Activated naive CD8-positive, alpha-beta T cell treated with anti-CD3 and anti-CD28 coated beads, Interleukin-2, amount 10 ng/mL, durations not matched to agents 7 days and 5 days (primary cell): ENCODE measurements at places on chromosomes 11 and 22. TPM values are rescaled to one million over a fixed set of nuclear protein-coding genes. Genes with fewer than 3 reads are reported as not detected.
A peak's percentile ranks its signal among the peaks of the same experiment; 100 is the strongest.

The TEX12 gene
- not detected for total RNA-seq

The LRP4 gene
- not detected for total RNA-seq

The TMEM86A gene
- total RNA-seq = 1.4 TPM

The OR4A16 gene
- not detected for total RNA-seq

The APOBEC3H gene
- total RNA-seq = 75.5 TPM

The GLB1L3 gene
- 6.1 TPM for total RNA-seq

The SCUBE1 gene
- total RNA-seq = 0.03 TPM

The DDX25 gene
- total RNA-seq = not detected

The OR5T1 gene
- total RNA-seq = not detected

The ALDH3B1 gene
- 0.61 TPM for total RNA-seq

The CYTH4 gene
- 149 TPM for total RNA-seq

DNA sequence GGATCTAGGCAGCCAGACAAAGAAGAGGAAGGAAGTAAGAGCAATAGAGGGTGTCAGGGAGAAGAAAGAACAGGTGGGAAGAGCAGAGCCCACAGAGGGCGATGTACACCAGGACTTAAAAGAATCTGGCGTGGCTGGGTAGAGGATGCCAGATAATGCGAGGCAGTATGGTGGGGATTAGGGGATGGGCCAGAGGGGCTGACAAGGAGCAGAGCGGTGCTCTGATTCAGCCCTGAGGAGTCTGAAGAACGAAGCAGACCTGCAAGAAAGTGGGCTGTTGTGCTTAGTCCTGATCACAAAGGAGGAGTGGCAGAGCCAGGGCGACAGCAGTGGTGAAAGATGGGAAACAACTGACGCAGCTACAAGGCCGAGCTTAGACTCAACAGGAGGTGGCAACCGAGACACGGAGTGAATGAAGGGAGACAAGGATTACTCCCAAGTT lies 163.7 kb downstream of the LARGE1 start:
- no peaks in the 10 kb centered on the region for H3K36me3 ChIP-seq
- H3K27ac ChIP-seq = no peak overlapping the region
- no peaks in the 10 kb centered on the region for H3K27me3 ChIP-seq
- H3K4me3 ChIP-seq = no peak overlapping the region
- no peaks in the 10 kb centered on the region for H3K4me1 ChIP-seq
- no peak for DNase-seq

DNA sequence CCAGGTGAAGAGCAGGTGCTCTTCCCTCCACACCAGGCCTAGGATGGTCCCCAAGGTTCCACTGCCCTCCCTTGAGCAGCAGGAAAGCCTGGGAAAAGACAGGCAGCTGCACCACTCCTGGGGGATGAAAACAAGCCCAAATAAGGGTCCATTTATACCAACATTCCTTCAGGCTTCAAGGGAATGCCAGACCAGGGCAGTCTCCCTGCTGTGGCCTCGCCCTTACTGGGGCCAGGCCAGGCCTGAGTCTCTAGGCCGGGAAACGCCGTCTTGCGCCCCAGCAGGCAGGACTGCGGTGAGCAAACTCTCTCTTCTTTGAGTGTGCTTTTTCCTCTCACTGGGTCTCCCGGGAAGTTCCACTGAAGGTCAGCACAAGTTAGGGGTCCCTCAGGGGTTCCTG lies 443.5 kb downstream of the SOX6 start:
- no peak overlapping the region for H3K4me3 ChIP-seq
- no peaks in the 10 kb centered on the region for H3K27me3 ChIP-seq
- H3K36me3 ChIP-seq = no peaks in the 10 kb centered on the region

DNA sequence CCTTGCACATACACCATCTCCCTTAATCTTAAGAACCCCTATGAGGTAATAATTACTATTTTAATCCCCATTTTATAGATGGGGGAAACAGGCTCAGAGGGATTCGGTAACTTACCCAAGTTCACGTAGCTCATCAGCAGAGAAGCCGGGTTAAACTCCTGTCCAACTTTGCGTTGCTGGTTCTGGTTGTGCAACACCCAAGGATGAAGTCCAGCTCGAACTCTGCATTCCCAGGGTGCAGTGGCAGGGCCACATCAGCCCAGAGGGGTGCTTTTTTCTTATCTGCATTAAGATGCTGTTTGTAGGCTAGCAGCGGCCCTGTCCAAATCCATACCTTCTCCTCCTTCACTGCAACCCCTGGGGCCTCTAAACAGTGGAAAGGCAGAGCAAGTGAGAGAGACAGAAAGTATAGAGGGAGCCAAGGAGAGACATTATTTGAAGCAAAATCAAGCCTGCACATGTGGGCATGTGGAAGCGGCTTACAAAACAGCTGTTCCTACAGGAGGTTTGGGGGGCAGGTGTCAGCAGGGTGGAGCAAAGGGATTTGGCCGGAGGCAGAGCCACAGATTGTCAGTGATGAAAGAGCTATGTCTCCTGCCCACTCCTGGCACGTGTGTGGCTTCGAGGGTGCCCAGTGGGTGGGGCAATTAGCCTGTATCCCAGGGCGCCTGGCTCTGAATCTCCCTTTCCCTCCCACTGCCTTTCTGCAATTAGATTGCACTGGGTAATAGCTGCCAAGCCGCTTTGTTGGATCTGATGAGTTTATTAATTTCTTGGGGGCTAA lies 129.5 kb upstream of the TBCEL start:
- H3K4me3 ChIP-seq = no peak overlapping the region
- DNase-seq = no peak
- H3K27me3 ChIP-seq = peaks cover 8% of the 10 kb centered on the region
- no peak overlapping the region for H3K27ac ChIP-seq

GRCh38 chr11:34308049-34308912 lies 49.5 kb downstream of the ABTB2 start:
- no peak overlapping the region for H3K27ac ChIP-seq
- H3K36me3 ChIP-seq = no peaks in the 10 kb centered on the region
- H3K4me3 ChIP-seq = no peak overlapping the region
- DNase-seq = no peak

GRCh38 chr11:9758637-9759518 lies 95.0 kb downstream of the SWAP70 start:
- peaks cover 29% of the 10 kb centered on the region for H3K4me1 ChIP-seq
- peak overlapping the region; percentile 65 for H3K4me3 ChIP-seq
- H3K27ac ChIP-seq = peak overlapping the region; percentile 75
- peak; percentile 73 for DNase-seq
- no peaks in the 10 kb centered on the region for H3K27me3 ChIP-seq
- H3K36me3 ChIP-seq = no peaks in the 10 kb centered on the region

DNA sequence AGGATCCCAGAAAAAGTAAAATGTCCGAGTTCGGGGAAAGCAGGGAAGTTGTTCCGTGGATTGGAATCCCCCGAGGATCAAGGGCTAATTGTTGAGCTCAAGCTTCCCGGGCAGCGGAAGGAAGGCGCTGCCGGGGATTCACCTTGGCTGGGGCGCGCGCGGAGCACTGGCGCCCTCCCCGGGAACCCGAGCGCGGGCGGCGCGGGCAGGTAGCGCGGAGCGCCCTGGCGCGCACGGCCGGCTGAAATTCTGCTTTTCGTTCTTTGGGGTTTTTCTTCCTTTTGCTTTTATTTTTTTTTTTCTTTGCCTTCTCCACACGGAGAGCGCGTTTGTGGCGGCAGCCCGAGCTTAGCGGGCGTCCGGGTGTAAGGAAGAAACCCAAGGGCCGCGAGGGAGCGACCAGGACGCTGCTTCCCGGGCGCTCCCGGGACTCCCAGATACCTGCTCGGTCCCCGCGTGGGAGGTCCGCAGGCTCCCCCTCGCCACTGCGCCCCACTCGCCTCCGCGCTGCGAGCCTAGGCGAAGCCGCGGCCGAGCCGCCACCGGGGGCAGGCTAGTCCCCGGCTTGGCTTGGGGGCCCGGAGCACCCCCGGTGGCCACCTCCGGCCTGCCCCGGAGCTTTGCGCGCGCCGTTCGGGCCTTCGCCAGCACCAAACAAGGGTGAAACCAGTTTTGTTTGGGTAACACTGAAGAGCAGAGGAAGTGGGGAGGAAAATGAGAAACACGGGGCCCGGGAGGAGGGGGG lies 4.8 kb upstream of the IGF2 start:
- H3K36me3 ChIP-seq = no peaks in the 10 kb centered on the region
- H3K4me1 ChIP-seq = peaks cover 2% of the 10 kb centered on the region
- H3K27ac ChIP-seq = no peak overlapping the region
- H3K27me3 ChIP-seq = peaks cover 70% of the 10 kb centered on the region
- DNase-seq = no peak

- H3K4me1 ChIP-seq = no peaks in the 10 kb centered on the region
- H3K27me3 ChIP-seq = peaks cover 26% of the 10 kb centered on the region
- no peak overlapping the region for H3K27ac ChIP-seq
- DNase-seq = no peak
- H3K4me3 ChIP-seq = no peak overlapping the region
Observed at GRCh38 chr11:66013762-66014100, 1.9 kb downstream of the CST6 start.

- no peak overlapping the region for H3K4me3 ChIP-seq
- H3K4me1 ChIP-seq = no peaks in the 10 kb centered on the region
- H3K27me3 ChIP-seq = peaks cover 7% of the 10 kb centered on the region
Observed at GRCh38 chr22:45895436-45896152, 81.4 kb downstream of the WNT7B start.

GRCh38 chr22:46974077-46974476 lies 211.6 kb downstream of the TBC1D22A start:
- no peak overlapping the region for H3K4me3 ChIP-seq
- H3K27me3 ChIP-seq = no peaks in the 10 kb centered on the region
- H3K27ac ChIP-seq = no peak overlapping the region
- DNase-seq = no peak

DNA sequence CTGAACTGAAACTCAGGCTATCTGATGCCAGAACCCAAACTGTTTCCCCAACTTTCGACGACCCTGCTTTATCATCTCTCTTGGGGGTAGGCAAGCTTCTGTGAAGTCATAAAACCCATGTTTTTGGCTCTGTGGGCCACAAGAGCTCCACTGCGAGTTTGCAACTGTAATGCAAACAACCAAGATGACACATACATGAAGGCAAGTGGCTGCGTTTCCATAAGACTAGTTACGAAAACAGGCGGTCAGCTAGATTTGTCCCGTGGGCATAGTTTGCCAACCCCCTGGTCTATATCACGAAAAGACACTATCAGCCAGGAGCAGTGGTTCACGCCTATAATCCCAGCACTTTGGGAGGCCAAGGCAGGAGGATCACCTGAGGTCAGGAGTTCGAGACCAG lies 37.5 kb downstream of the TPST2 start:
- H3K4me1 ChIP-seq = peaks cover 27% of the 10 kb centered on the region
- no peak overlapping the region for H3K27ac ChIP-seq
- no peaks in the 10 kb centered on the region for H3K27me3 ChIP-seq

DNA sequence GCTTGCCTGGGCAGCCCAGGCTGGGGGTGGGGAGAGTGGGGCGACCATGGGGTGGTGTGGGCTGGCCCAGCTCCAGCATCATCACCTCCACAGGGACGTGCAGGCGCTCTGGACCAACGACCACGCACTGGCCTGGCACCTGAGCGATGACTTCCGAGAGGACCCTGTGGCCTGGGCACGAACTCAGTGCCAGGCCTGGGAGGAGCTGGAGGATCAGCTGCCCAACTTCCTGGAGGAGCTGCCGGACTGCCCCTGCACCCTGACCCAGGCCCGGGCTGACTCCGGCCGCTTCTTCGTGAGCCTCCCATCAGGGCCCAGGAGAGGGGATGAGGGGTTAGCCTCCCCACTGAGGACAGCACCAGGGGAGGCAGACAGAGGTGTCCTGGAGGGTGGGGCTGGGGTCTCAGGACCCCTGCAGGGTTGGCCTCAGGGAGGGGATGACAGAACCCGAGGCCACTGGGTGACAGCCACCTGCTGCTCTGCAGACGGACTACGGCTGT lies 3.8 kb downstream of the SUSD2 start:
- no peak for DNase-seq
- no peaks in the 10 kb centered on the region for H3K27me3 ChIP-seq
- H3K4me3 ChIP-seq = no peak overlapping the region
- H3K4me1 ChIP-seq = peaks cover 1% of the 10 kb centered on the region
- no peak overlapping the region for H3K27ac ChIP-seq

GRCh38 chr11:43830928-43831440 lies 49.6 kb upstream of the ALKBH3 start:
- H3K27me3 ChIP-seq = no peaks in the 10 kb centered on the region
- H3K4me3 ChIP-seq = no peak overlapping the region
- no peak for DNase-seq
- H3K4me1 ChIP-seq = peaks cover 8% of the 10 kb centered on the region
- peak overlapping the region; percentile 2 for H3K27ac ChIP-seq

GRCh38 chr11:115198321-115198741 lies 305.9 kb downstream of the CADM1 start:
- H3K4me3 ChIP-seq = no peak overlapping the region
- peaks cover 1% of the 10 kb centered on the region for H3K27me3 ChIP-seq
- no peaks in the 10 kb centered on the region for H3K4me1 ChIP-seq

GRCh38 chr11:61890529-61891330 lies 615 bp downstream of the FADS3 start:
- peak overlapping the region; percentile 64 for H3K27ac ChIP-seq
- H3K4me1 ChIP-seq = peaks cover 4% of the 10 kb centered on the region
- H3K4me3 ChIP-seq = peak overlapping the region; percentile 89
- H3K36me3 ChIP-seq = no peaks in the 10 kb centered on the region
- H3K27me3 ChIP-seq = peaks cover 5% of the 10 kb centered on the region
- peak; percentile 59 for DNase-seq

DNA sequence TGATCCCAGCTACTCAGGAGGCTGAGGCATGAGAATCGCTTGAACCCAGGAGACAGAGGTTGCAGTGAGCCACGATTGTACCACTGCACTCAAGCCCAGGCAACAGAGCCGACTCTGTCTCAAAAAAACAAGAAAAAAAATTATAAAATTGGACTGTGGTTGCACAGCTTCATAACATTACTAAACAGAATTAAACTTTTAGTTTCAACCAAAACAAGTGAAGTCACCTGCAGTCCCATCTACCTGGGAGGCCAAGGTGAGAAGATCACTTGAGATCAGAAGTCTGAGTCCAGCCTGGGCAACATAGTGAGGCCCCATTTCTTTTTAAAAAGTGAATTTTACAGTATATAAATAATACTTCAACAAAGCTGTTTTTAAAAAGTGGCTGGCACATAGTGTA lies 47.8 kb upstream of the CD5 start:
- no peak overlapping the region for H3K4me3 ChIP-seq
- H3K27me3 ChIP-seq = no peaks in the 10 kb centered on the region
- DNase-seq = no peak
- no peak overlapping the region for H3K27ac ChIP-seq

- no peak overlapping the region for H3K4me3 ChIP-seq
- no peak for DNase-seq
- H3K27ac ChIP-seq = no peak overlapping the region
- no peaks in the 10 kb centered on the region for H3K4me1 ChIP-seq
Observed at GRCh38 chr11:12540075-12540680, 134.0 kb upstream of the TEAD1 start.

DNA sequence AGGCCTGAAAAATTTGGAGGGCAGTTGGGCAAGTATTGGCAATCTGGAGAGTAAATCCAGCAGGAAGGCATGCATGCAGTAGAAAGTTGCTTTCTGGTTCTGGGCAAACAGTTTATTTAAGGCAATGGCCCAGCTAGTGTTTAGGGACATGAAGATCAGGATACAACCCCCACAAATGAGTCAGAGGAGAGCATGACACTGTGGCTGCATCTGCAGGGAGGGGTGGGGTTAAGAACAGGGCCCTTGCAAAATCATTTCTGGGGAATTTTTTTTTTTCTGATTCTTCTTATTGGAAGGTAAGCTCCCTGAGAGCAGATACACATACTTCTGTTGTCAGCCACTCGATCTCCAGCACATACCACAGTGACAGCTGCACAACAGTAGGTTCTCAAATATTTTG lies 61.1 kb downstream of the FDX1 start:
- DNase-seq = no peak
- no peak overlapping the region for H3K4me3 ChIP-seq
- H3K27ac ChIP-seq = no peak overlapping the region
- no peaks in the 10 kb centered on the region for H3K36me3 ChIP-seq
- H3K4me1 ChIP-seq = no peaks in the 10 kb centered on the region

GRCh38 chr11:105937331-105937730 lies 84.7 kb downstream of the MSANTD4 start:
- no peak for DNase-seq
- no peaks in the 10 kb centered on the region for H3K4me1 ChIP-seq
- no peaks in the 10 kb centered on the region for H3K36me3 ChIP-seq
- H3K4me3 ChIP-seq = no peak overlapping the region
- H3K27me3 ChIP-seq = peaks cover 3% of the 10 kb centered on the region
- H3K27ac ChIP-seq = no peak overlapping the region
